Stimulated activated CD4-positive, alpha-beta T cell treated with anti-CD3 and anti-CD28 coated beads, Interleukin-1b, Interleukin-23, amount 100 ng/mL, for 24 hours (primary cell): ENCODE measurements at places on chromosomes 6 and 20.

DNA sequence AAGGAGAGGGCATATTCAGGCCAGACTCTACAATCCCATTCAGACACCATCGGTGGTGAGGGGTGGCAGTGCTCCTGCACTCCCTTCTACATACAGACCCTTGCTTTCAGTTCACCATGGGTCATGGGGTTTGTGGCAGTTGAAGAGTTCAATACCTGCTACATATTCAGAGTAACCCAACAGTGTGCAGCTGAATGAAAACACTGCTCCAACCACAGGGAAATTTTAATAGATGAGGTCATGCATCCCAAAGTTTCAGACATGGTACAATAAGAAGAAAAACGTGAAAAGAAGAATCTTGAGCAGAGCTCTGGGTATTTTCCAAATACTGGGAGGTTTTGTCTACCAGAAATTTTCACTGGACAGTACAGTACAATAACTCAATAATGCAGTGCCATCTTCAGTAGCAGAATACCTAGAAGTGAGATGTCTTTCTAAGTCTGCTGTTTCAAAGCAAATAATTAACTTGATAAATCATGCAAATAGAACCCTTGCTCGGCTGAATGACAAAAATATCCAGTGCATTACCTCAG lies 162.1 kb downstream of the PTPRK start:
- DNase-seq: no peak

GRCh38 chr6:1044040-1044836 lies 267.7 kb upstream of the FOXQ1 start:
- DNase-seq: no peak

DNA sequence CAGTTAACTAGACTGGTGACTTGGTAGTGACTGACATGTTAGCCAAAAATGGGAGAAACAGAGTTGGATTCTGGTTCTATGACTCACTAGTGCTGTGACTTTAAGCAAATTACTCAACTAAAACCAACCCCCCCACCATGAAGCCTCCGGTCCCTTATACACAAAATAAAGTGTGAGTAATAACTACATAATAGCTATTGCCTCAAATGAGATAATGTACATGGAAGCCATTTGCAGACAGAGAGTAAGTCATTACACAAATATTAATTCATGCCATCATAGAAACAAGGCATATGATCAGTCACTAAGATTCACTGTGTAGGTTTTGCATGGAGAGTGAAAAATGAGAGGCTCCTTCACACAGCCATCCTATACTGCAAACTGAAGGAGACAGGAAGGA lies 111.9 kb downstream of the HIVEP2 start:
- DNase-seq: no peak

DNA sequence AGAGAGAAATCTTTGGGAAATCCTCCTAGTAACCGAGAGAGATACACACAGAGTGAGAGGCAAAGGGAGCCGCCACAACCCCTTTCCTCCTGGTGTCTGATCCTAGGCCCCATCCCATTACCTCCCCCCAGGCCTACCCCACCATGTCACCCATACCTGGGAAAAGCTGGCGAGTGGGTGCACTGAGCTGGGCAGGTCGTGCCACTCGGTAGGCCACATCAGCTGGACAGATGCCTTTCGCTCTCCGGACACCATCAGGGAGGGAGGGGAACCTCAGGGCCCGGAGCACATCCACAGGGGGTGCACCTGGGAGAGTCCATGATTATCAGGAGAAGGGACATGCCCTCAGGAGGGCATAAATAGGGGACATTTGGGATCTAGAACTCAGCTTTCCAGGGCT lies 3.1 kb downstream of the COL11A2 start:
- DNase-seq: no peak

DNA sequence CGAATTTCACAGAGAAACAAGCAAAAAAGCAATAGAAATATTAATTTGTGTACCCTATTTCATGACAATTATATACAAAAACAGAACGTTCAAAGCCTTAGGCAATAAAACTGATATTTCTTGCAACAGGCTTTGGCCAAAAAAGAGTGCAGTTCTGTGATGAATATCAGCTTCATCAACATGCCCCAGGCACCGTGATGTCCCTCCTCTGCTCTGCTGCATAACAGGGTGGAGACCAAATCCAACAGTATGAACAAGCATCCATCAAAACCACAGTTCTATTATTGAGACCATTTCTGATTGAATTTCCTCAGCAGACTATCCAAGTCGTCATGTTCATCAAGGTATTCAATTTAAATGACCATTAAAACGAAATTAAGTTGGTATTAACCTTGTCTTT lies 722.6 kb upstream of the NRSN1 start:
- no peak for DNase-seq

- no peak for DNase-seq
These were observed 326.5 kb upstream of the RUNX2 start for GRCh38 chr6:45001663-45002062.

GRCh38 chr6:29926413-29927274 lies 15.7 kb upstream of the HLA-A start:
- DNase-seq: peak; percentile 48

GRCh38 chr6:106511288-106512047 lies 117.8 kb downstream of the RTN4IP1 start:
- no peak for DNase-seq

GRCh38 chr6:150567380-150567779 lies 32.3 kb upstream of the PLEKHG1 start:
- DNase-seq: no peak

DNA sequence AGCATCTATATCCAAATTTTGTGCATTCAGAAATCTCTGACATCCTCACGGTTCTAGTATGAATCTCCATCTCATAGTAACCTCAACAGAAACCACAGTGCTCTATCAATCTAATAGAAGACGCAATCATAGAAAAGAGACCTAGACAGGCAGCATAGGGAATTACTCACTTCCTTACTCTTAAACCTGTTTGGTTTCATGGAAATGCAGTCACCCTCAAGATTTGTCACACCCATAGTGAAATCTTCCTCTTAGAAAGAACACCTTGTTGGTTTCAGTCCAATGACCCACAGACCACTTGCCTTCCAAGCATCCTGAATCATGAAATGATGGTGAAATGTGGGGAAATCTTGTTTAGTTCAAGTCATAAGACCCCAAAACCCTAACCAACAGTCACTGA lies 166.1 kb upstream of the PRDM1 start:
- no peak for DNase-seq

- DNase-seq: no peak
These were observed 164.8 kb downstream of the SYNE1 start for GRCh38 chr6:152472325-152472724.

DNA sequence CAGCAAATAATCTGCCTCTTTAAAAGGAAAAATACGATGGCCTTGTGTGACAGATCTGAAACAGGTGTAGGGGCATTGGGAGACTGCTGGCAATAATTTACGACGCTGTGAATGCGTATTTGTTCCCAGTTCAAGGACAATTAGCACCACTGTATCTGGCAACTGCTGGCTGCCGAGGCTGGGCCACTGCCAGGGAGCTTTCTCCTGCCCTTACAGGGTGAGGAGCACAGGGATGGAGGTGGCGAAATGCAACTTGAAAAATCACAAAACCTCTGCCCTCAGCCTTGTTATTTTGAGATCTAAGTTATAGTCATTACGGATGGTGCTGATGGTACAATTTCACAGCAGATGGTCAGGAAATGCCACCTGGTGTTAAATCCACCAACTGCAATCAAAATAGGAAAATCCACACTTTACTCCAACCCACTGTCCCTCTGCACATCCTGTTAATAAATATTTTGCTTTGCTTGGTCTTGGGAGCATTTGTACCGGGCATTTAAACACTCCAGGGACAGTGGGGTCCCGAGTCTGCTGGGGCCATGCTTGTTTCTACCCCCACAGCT lies 6.4 kb downstream of the MYLK4 start:
- no peak for DNase-seq

DNA sequence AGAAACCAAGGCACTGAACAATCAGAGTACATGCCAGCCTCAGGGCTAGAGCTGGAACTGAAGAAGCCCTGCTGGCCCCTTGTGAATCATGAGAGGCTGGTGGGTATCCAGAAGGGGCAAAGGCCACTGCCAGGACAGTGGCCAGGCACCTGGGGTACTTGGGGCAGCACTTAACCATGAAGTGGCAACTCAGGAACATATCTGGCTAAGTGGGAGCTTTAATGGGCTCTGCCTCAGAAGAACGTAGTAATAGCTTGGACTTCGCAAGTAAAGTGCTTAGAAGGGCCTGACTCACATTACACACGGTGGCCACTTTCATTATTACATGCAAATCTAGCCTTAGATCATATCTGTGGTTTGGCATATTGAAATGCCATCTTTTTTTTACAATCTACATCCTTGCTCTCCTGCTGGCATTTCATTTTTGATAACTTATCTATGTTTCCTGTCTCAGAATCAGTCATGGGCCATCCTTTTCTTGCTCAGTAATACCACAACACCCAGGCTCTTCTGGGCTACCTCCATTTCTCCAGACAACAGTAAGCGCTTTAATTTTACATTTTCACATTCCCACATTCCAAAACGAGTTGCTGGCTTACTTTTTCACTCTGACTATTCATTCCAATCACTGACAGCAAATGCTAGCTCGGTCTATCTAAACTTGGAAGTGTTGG lies 21.6 kb downstream of the NAPB start:
- no peak for DNase-seq

- no peak for DNase-seq
These were observed 13.4 kb downstream of the FAM110A start for GRCh38 chr20:846894-847278.

DNA sequence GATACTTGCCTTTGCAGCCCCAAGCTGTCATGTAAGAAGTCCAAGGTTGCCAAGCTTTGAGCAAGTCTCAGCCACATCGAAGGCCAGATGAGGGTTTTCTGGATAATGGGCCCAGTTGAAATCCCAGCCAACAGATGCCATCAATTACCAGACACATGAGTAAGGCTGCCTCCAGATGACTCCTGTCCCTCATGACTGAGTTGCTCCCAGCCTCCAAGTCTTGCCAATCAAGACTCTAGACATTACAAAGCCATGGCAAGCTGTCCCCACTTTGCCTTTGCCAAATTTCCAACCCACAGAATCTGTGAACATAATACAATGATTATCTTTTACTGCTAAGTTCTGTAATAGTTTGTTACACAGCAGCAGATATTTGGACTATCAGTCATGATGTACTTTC lies 76.8 kb upstream of the ARMC2 start:
- no peak for DNase-seq

DNA sequence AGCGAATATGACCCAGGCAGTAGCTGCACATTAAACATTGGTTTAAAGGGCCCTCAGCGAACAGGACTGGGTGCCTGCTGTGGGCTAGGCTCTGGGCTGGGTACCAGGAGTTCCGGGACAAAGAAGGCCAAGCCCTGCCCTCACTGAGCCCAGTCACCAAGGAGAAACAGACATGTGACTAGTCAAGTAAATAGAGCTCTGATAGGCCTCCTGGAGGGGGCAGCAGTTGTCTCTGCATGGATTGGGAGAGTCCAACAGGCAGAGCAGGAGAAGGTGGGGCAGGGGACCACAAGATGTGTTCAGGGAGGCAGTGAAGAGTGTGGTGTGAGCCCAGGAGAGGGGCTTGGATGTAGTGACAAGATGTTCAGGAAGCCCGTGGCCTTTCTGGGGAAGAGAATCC lies 3.1 kb downstream of the HM13 start:
- DNase-seq: no peak

- no peak for DNase-seq
These were observed 12.9 kb upstream of the EMILIN3 start for GRCh38 chr20:41379551-41379950.

- no peak for DNase-seq
These were observed 53.6 kb downstream of the CDS2 start for GRCh38 chr20:5180421-5180820.

- DNase-seq: no peak
These were observed 56.0 kb downstream of the CCDC170 start for GRCh38 chr6:151549790-151550189.

- no peak for DNase-seq
These were observed 149.0 kb downstream of the HACE1 start for GRCh38 chr6:104710543-104711335.

GRCh38 chr6:56393615-56394612 lies 146.5 kb upstream of the COL21A1 start:
- no peak for DNase-seq
